K562 (cell line): ENCODE measurements at places on chromosomes 6 and 20.

DNA sequence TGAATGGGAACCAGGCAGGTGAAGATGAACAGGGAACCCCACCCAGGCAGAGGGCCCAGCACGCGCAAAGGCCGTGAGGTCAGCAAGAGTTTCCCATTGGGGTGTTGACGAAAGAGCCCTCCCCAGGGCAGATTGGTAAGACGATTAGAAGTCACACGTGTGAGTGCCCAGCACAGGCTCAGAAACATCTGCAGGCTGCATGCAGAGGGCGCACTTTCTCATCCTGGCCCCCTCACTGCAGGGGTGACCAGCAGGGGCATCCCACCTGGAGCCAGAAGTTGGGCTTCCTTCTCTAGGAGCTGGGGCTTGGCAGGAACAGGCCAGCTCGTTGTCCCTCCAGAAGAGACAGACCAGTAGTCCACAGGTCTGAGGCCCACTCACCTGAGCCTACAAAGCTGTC lies 38.4 kb downstream of the VSTM2L start:
- peak; percentile 57 for DNase-seq

DNA sequence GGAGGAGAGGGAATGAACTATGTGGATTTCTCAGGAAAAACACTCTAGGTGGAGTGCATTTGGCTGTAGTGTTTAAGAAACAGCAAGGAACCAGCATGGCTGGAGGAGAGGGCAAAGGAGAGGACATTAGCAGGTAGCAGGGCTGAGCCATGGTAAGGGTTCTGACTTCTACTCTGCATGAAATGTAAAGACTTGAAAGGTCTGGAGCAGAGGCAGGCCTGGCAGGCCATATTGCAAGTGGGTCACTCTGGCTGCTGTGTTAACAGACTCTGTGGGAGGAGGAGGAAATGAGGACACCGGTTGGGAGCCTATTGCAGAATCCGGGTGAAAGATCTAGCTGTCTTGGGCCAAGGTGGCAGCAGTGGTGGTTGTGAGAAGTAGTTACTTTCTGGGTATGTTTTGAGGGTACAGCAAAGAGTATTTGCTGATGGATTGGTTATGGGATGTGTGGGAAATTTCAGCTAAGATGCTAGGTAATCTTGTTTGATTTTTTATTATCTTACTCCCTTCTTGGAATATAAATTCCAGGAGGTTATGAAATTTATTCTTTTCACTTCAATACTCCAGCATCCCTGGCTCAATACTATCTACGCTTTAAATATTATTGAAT lies 115.9 kb upstream of the BCLAF1 start:
- DNase-seq, result no peak

DNA sequence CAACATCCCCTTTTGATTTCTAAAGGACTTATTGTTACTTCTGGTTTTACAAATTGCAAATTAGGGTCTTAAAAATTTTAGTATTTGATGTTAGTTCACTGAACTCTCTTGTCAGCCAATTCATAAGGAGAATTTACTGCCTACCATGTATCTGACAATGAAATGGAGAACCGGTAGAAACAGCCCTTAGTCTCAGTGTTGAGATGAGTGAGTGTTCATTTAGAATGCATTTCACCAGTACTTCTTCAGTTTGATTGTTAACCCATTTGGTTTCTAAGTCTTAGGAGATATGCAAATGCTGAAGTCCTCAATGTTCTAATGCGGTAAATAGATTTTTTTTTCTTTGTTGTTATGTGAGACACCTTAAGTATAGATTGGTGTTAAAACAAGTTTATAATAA lies 616.3 kb upstream of the FLRT3 start:
- no peak for DNase-seq

DNA sequence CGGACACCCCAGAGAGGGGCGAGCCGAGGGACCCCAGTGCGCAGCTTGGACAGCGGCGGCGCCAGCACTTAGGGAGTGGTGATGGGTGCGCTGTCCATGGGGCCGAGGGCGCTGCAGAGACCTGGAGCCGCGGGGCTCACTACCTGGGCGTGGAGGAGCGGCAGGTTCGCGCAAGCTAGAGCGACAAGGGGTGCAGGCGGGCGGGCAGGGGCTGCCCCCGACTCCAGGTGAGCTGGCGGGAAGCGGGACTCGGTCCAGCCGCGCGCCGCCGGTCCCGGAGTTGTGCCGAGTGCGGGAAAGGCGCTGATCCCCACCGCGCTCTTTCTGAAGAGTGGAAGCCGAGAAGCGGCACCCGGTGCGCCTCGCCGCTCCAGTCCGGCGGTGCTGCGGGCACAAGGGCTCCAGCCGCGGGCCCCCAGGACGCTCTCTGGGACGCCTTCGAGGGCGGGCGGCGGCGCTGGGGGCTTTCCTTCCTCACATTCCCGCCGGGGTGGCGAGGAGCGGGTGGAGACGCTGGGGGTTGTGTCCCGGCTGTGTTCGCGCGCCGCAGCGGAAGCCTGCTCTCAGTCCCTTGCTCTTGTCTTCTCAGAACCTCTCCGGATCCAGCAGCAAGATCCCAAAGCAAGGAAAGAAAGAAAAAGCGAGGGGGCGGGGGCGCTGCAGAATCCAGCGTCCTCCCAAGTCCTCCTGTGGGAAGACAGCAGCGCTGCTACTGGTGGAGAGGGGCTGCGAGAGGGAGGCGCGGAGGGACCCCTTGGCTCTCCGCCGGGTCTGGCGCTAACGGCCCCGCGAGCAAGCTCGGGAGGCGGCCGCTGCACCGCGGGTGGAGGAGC lies at the start of gene B3GAT2:
TSS of gene B3GAT2 (minus strand) at position 610 of the 833 bp plus-strand sequence. CDS start 631 bp downstream, outside the sequence.
- no peak for DNase-seq

DNA sequence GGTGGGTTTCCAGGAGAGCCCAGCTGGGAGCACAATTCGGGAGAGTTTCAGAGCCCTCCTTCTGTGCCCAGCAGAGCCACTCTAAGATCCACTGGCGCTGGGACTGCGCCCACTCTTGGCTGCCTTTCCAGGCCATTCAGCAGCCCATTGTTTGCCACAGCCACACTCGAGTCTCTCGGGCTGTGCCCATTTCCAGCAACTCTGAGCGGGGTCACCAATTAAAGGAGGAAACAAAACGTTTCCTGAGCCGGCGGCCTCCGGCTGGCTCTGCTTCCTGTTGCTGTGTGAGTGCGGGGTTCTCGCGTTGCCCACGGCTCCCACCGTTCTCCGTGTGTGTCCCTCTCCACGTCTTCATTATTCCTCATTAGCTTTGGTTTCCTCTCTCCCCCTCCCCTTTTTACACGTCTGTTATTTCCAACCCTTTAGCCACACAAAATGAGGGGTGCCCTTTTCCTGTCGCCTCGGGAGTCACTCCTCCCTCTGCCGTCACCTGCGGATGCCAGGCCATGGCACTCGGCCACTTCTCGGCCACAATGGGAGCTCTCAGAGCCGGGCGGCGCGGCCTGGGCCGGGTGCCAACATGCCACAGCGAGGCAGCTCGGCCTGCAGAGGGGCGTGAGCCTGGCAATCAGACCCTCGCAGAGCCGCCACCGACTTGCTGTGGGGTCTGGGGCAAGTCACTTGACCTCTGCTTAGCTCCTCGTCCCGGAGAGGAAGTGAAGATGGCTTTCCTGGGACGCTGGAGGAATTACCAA lies 94.3 kb upstream of the NKX2-2 start:
- no peak for DNase-seq

DNA sequence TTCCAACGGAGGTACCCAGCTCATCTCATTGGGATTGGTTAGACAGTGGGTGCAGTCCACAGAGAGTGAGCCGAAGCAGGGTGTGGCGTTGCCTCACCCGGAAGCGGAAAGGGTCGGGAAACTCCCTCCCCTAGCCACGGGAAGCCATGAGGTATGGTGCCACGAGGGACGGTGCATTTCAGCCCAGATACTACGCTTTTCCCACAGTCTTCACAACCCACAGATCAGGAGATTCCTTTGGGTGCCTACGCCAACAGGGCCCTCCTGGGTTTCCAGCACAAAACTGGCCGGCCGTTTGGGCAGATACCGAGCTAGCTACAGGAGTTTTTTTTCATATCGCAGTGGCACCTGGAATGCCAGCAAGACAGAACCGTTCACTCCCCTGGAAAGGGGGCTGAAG lies 46.9 kb downstream of the STXBP5 start:
- DNase-seq, result no peak

- DNase-seq, result no peak
Observed at GRCh38 chr6:103687430-103687829, 1172.3 kb downstream of the HACE1 start.
